Umbilical cord (tissue), 2 donors: ENCODE measurements at places on chromosomes 2 and 18. TPM values are rescaled to one million over a fixed set of nuclear protein-coding genes. Genes with fewer than 3 reads are reported as not detected.
A peak's percentile ranks its signal among the peaks of the same experiment; 100 is the strongest.

DNA sequence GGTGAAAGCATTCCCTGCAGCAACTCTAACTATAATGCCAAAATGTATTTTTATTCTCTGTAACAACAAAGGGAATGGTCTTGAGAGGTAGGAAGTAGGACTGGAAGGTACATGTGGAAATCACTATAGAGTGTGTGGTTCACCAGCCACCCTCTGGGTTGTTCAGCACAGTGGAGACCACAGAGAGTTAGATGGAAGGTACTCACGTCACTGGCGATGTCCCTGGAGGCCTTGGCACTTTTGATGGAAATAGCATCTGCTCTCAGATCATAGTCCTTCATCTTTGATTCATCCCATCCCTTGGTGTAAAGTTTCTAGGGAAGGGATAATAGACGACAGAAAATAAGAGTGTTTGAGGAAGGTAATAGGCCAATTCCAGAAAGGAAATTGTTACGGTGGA, 124.0 kb downstream of the NEB start:
- DNase-seq: no peak

TMEM178A gene
- total RNA-seq: 3.9 TPM

DNA sequence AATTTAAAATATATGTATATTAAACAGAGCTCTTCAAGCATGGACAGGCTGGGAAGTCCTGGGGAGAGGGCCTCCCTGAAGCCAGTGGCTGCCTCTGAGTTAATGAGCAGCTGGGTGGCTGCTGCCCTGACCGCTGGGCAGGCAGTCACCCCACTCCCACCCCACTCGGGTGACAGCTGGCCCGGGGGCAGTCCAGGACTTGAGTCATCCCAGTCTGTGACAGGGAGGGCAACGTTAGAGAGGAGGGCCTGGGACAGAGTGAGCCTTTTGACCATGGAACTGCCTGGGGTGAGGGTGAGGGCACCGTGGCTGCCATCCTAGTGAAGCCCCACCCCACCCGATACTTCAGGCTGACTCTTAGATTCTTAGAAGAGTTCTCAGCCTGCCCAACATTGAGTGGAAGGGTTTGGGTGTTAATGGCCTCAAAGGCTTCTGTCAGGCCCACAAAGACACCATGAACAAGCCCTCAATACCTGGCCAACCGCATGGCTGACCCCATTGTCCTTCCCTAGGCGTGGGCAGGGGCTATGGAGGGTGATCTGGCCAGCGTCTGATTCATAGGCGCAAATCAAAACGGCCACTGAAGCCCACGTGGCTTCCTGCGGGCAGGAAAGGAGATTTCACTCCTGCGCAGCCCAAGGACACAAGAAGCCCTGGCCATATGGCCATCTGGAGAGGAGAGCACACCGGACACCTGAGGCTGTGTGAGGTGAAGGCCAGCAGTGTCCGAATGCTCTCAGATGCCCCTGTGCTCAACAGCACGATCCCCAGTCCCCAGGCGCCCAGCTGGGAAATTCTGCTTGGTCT, 47.5 kb downstream of the MRPS5 start:
- no peak for DNase-seq

- DNase-seq: no peak
Observed at GRCh38 chr18:36450264-36450663, 152.8 kb downstream of the FHOD3 start.

DNAH7 gene
- 4.8 TPM for total RNA-seq

DNA sequence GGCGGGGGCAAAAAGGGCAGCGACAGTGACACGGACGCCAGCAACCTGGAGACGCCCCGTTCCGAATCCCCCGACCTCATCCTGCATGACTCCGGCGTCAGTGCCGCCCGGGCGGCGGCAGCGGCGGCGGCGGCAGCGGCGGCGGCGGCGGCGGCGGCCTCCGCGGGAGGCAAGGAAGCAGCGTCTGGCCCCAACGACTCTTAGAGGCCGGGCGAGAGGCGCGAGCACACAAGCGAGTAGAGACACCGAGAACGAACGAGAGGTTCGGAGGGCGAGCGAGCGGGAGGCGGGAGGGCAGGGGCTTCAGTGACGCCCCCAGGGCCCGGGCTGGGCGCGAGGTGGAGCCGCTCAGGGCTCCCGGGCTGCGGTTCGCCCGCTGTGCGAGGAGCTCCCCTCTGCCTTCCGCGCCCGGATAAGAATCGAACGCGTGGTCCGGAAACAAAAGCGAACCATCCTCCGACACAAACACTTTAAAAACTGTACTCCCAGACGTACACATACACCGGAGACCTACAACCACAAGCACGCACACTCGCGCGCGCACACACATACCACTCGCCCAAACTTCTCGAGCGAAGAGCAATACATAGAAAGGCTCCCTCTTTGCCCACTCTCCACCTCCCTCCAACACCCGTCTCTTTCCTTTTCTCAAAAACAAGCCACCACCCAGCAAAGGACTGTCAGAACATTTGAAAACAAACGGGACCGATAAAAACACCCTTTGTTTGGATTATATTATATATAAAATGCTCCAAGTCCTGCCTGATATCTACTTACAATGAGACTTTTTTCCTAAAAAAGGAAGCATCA, 2.8 kb downstream of the SP9 start:
- peak; percentile 41 for DNase-seq

DNA sequence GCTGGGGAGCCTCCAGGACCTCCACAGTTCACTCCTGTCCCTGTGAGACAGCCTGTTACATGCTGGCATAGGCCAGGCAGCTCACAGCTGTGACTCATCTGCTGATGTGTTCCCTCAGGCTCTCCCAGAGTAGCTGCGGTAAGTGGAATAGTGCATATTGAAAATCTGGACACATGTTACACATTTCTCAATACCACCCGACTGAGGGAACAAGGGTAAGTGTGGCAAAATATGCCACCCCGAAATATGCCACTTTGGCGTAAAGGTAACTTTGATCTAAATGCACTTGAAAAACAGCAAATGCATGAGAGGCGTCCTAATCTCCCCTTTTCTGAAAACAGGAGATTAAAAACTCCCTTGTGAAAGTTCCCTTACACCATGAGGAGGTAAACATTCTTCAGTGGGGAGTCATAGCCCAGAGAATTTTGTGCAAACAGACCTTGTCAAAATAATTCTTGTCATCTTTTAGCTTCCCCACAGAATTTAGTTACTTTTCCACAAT, 557.9 kb downstream of the CCDC85A start:
- DNase-seq: peak; percentile 86

GRCh38 chr2:61125798-61126197, 36.2 kb upstream of the C2orf74 start:
- no peak for DNase-seq

GRCh38 chr2:45941531-45942236, 290.2 kb downstream of the PRKCE start:
- DNase-seq: no peak

- DNase-seq: no peak
Observed at GRCh38 chr2:72722492-72723070, 103.3 kb downstream of the EXOC6B start.

MALT1 gene
- 45.7 TPM for total RNA-seq

HAAO gene
- total RNA-seq: 19.0 TPM

DNA sequence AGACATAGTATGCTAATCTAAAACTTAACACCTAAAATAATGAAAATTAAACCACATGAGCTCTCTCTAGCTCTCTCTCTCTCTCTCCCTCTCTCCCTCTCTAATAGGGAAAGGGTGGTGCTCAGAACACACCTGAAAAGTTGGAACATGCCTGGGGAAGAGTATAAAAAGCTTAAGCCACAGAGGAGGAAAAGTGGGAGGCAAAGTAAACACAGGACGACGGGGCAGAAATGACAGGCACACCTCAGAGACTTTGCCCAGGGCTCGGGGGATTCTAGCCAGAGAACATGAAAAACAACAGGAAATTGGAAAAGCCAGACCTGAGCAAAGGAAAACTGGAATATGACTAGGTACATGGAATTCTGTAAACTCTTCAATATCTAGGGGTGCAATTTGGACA, 666.1 kb downstream of the BCL11A start:
- no peak for DNase-seq

- DNase-seq: peak; percentile 34
Observed at GRCh38 chr18:49177812-49178211, 227.0 kb upstream of the SMAD7 start.

GRCh38 chr18:79698668-79699335, 19.2 kb downstream of the CTDP1 start:
- DNase-seq: no peak

GRCh38 chr2:149739171-149739882, 151.8 kb upstream of the MMADHC start:
- no peak for DNase-seq

AGAP1 gene
- total RNA-seq: 13.5 TPM

DNA sequence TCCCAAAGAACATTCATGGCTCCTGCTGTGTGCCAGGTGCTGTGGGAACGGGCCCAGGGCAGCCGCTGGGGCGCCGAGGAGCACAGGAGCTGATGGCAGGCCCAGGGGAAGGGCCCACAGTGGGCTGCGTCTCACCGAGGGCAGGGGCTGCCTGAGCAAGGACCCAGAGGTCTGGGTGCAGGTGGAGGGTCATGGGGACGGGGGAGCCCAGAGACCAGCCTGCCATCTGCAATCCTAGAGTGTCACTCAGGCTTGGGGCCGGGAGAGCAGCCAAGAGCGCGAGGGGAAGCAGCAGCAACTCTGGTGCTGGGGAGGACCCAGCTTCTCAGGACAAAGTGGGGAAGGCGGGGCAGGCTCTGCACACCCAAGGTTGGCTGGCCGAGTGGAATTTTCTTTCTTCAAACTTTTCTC, 207.4 kb downstream of the HDAC4 start:
- no peak for DNase-seq

DNA sequence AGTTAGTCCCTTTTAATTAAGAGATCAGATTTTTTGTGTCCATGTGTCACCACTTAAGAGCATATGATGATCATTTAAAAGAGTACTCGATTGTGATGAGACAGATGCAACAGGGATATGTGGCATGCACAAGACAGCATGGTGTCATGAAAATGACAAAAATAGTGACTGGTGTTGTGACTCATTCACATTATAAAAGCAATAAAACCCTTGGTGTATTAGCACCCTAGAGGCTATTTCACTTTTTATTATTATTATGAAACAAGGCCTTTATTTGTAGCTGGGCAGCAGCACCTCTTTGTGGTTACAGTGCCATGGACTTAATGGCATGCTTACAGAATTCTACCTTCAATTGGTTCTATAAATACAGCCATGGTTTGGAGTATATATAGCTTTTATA, 1296.0 kb upstream of the ZEB2 start:
- no peak for DNase-seq

DNA sequence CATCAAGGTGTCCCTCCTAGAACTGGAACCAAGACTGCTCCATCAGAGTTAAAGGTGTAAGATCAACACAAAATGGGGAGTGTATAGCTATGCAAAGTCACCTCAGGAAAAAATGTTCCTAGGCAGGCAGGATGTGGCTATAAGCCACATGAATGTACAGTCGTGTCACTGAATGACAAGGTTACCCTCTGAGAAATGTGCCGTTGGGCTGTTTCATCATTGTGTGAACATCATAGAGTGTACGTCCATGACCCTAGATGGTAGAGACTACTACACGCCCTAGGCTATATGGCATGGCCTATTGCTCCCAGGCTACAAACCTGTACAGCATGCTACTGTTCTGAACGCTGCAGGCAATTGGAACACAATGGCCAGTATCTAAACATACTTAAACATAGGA, 24.5 kb downstream of the TYMS start:
- no peak for DNase-seq

C18orf63 gene
- 2.9 TPM for total RNA-seq

GRCh38 chr18:75066021-75066880, 142.7 kb downstream of the PTGR3 start:
- DNase-seq: peak; percentile 11

LYG1 gene
- total RNA-seq: not detected

GRCh38 chr2:120491111-120491625, 145.2 kb downstream of the INHBB start:
- DNase-seq: no peak

GRCh38 chr2:101560780-101561315, 85.9 kb upstream of the RFX8 start:
- no peak for DNase-seq

DNA sequence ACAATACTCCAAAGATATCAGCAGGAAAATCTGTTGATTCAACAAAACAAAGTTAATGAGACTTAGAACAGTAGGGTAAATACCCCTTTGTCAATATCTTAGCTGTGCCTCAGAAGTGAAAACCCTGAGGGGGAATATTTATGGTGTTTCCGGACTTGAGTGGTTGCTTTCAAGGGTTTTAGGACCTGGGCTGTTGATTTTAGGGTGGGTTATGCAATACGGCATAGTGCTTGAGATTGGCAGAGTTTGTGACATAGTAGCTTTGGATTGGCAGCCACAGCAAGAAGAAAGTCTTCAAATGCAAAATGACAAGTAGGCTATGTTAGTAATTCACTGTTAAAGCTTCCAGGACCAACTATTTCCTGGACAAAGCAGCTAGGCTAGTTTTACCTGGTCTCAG, 826.3 kb upstream of the CDH2 start:
- no peak for DNase-seq

LOXHD1 gene
- not detected for total RNA-seq

GRCh38 chr2:11701751-11702301, 31.8 kb upstream of the NTSR2 start:
- DNase-seq: peak; percentile 96

- DNase-seq: no peak
Observed at GRCh38 chr2:134917360-134917865, 1.2 kb upstream of the CCNT2 start.

DNA sequence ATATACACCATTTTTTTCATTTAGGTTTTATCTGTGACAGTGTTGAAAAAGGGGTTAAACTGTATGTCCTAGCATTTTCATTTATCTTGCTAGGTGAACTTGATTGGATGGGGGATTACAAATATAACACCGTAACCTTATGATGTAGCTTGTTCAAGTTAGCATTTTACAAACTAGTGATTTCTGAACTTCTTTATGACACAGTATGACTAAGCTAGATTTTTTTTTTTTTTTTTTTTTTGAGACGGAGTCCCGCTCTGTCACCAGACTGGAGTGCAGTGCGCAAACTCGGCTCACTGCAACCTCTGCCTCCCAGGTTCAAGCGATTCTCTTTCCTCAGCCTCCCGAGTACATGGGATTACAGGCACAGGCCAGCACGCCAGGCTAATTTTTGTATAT, 47.1 kb downstream of the KCMF1 start:
- DNase-seq: no peak

STEAP3 gene
- 2.6 TPM for total RNA-seq

ZAP70 gene
- 3.4 TPM for total RNA-seq

SPP2 gene
- not detected for total RNA-seq
